CD4-positive, alpha-beta T cell (primary cell): ENCODE measurements at places on chromosomes 16 and 17. TPM values are rescaled to one million over a fixed set of nuclear protein-coding genes. Genes with fewer than 3 reads are reported as not detected.

DNA sequence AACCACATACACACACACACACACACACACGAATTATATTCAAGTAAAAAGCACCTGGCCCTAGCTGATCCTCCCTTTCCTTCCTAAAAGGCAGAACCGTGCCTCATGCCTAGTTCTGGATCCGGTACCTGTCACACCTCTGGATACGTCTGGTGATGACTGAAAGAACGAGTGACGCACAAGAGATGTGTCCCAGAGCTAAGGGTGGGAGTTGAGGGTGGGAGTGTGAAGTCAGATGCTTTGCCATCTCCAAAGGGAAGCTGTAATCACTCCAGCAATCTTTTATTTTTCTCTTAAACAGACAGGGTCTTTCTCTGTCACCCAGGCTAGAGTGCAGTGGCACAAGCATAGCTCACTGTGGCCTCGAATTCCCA lies 26.5 kb upstream of the GSG1L start:
- H3K27me3 ChIP-seq, result no peaks in the 10 kb centered on the region
- H3K4me1 ChIP-seq, result no peaks in the 10 kb centered on the region
- H3K4me3 ChIP-seq, result no peak overlapping the region
- H3K36me3 ChIP-seq, result peaks cover 6% of the 10 kb centered on the region
- H3K27ac ChIP-seq, result no peak overlapping the region
- no peak for DNase-seq

GRCh38 chr17:34902831-34903547 lies 58.3 kb downstream of the CCT6B start:
- no peak for DNase-seq
- H3K4me1 ChIP-seq, result no peaks in the 10 kb centered on the region

GRCh38 chr17:78940708-78941107 lies 15.5 kb upstream of the TIMP2 start:
- no peaks in the 10 kb centered on the region for H3K27me3 ChIP-seq
- no peaks in the 10 kb centered on the region for H3K36me3 ChIP-seq
- H3K27ac ChIP-seq, result no peak overlapping the region

- DNase-seq, result no peak
- no peaks in the 10 kb centered on the region for H3K36me3 ChIP-seq
- H3K4me3 ChIP-seq, result no peak overlapping the region
- H3K4me1 ChIP-seq, result peaks cover 49% of the 10 kb centered on the region
- H3K27me3 ChIP-seq, result no peaks in the 10 kb centered on the region
Measured at GRCh38 chr16:66878067-66878466, 2.2 kb upstream of the PDP2 start.

- H3K27ac ChIP-seq, result no peak overlapping the region
- DNase-seq, result no peak
- no peaks in the 10 kb centered on the region for H3K27me3 ChIP-seq
Measured at GRCh38 chr16:81710596-81710995, 68.5 kb upstream of the PLCG2 start.

- no peak overlapping the region for H3K4me3 ChIP-seq
- no peaks in the 10 kb centered on the region for H3K27me3 ChIP-seq
- peaks cover 5% of the 10 kb centered on the region for H3K36me3 ChIP-seq
- peaks cover 20% of the 10 kb centered on the region for H3K4me1 ChIP-seq
- H3K27ac ChIP-seq, result no peak overlapping the region
Measured at GRCh38 chr17:80724775-80725266, 180.2 kb downstream of the RPTOR start.

GRCh38 chr17:29572691-29573557 lies 4.4 kb downstream of the TP53I13 start:
- H3K4me3 ChIP-seq, result no peak overlapping the region
- peak; percentile 40 for DNase-seq
- peaks cover 51% of the 10 kb centered on the region for H3K36me3 ChIP-seq
- peaks cover 25% of the 10 kb centered on the region for H3K4me1 ChIP-seq

GRCh38 chr17:43308999-43309398 lies 75.2 kb upstream of the RNU2-1 start:
- no peaks in the 10 kb centered on the region for H3K27me3 ChIP-seq
- no peaks in the 10 kb centered on the region for H3K36me3 ChIP-seq
- no peak overlapping the region for H3K27ac ChIP-seq
- H3K4me3 ChIP-seq, result no peak overlapping the region

DNA sequence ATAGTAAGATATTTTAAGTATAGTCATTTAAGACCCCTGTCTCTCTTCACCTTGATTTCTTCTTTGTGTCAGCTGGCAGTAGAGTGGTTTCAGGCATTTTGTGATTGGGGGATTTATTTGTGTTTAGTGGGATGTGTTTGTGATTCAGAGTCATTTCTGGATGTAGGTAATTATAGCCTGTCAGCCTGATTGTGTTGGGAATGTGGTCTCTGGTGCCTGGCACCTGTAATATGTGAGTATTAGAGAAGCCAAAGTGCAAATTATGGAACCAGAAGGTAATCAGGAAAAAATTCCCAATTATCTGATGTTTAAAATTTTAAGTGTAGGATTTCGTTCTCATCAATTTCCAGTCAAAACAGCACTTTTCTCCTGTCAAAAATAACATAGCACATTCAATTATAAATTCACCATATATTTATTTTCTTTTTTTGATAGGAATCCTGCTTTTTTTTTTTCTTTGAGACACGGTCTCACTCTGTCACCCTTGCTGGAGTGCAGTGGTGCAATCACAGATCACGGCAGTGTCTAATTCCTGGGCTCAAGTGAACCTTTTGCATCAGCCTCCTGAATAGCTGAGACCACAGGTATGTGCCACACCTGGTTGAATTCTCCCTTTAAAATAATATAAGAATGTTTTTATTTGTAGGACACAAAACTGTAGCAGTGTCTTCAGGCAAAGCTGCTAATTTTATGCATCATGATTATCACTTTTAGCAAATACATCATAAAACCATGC lies 42.7 kb downstream of the ATF7IP2 start:
- no peaks in the 10 kb centered on the region for H3K4me1 ChIP-seq
- DNase-seq, result no peak
- no peak overlapping the region for H3K4me3 ChIP-seq
- H3K27me3 ChIP-seq, result no peaks in the 10 kb centered on the region
- peaks cover 35% of the 10 kb centered on the region for H3K36me3 ChIP-seq

- no peak overlapping the region for H3K4me3 ChIP-seq
- H3K27me3 ChIP-seq, result no peaks in the 10 kb centered on the region
- H3K27ac ChIP-seq, result no peak overlapping the region
- no peak for DNase-seq
- peaks cover 25% of the 10 kb centered on the region for H3K4me1 ChIP-seq
Measured at GRCh38 chr17:68207651-68208253, 40.1 kb upstream of the AMZ2 start.

GRCh38 chr17:66526827-66527226 lies 224.4 kb downstream of the PRKCA start:
- no peaks in the 10 kb centered on the region for H3K27me3 ChIP-seq
- H3K4me1 ChIP-seq, result peaks cover 9% of the 10 kb centered on the region
- H3K4me3 ChIP-seq, result no peak overlapping the region
- H3K36me3 ChIP-seq, result peaks cover 6% of the 10 kb centered on the region
- no peak for DNase-seq

- no peaks in the 10 kb centered on the region for H3K36me3 ChIP-seq
- no peak overlapping the region for H3K4me3 ChIP-seq
- peak; percentile 3 for DNase-seq
- H3K27me3 ChIP-seq, result no peaks in the 10 kb centered on the region
Measured at GRCh38 chr17:70072546-70073309, 2.3 kb upstream of the KCNJ16 start.

DNA sequence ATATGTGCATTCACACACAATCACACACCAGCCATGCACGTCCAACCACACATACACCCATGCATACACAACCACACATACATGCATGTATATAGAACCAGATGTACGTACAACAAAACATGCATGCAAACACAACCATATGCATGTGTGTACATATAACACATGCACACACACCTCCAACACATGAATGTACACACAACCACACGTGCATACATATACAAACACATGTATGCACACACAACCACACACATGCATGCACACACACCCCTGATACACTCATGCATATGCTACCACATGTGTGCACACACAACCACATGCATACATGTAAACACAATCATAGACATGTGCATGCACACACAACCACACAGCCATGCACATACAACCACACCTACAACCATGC lies 52.0 kb upstream of the SDK2 start:
- H3K4me3 ChIP-seq, result no peak overlapping the region
- no peak for DNase-seq
- no peaks in the 10 kb centered on the region for H3K27me3 ChIP-seq
- no peaks in the 10 kb centered on the region for H3K4me1 ChIP-seq

DNA sequence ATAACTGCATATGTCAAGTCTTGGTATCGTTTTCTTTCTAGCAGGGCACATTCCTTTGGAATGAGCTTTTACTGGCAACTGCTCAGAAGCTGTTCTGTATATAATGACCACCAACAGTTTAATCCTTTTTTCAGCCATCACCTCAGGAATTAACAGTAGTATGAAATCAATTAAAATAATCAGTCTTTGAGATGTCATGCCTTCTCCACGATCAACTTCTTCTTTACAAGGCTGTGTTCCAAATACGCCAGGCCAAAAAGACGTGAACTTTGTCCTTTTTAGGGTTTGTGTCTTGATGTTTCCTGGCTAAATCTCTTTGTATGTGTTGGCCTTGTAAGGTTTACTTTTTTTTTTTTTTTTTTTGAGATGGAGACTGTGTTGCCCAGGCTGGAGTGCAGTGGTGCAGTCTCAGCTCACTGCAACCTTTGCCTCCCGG lies 54.9 kb downstream of the ABCC1 start:
- H3K36me3 ChIP-seq, result peaks cover 12% of the 10 kb centered on the region
- peaks cover 9% of the 10 kb centered on the region for H3K4me1 ChIP-seq
- no peaks in the 10 kb centered on the region for H3K27me3 ChIP-seq
- DNase-seq, result no peak

- H3K27me3 ChIP-seq, result no peaks in the 10 kb centered on the region
- peaks cover 28% of the 10 kb centered on the region for H3K4me1 ChIP-seq
- H3K4me3 ChIP-seq, result peak overlapping the region; percentile 51
- no peaks in the 10 kb centered on the region for H3K36me3 ChIP-seq
- DNase-seq, result peak; percentile 65
Measured at GRCh38 chr17:39617446-39618245, 9.1 kb upstream of the PPP1R1B start.

DNA sequence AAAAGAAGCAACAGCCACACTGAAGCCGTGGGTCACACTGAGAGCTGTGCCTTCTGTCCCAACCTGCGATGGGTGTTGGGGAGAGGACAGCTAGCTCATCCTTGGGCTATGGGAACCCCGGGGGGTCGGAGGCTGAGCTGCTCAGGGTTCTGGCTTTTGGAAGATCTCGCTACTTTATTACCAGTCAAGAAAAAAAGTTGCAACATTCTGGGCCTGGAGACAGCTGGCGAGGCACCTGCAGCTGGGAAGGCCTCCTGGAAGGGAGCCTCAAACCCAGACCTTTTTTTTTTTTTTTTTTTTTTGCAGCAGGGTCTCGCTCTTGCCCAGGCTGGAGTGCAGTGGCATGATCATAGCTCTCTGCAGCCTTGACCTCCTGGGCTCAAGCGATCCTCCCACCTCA lies 24.9 kb downstream of the TPSD1 start:
- H3K4me1 ChIP-seq, result no peaks in the 10 kb centered on the region
- H3K36me3 ChIP-seq, result no peaks in the 10 kb centered on the region
- no peak overlapping the region for H3K27ac ChIP-seq
- no peak for DNase-seq
- H3K27me3 ChIP-seq, result peaks cover 2% of the 10 kb centered on the region
- no peak overlapping the region for H3K4me3 ChIP-seq

DNA sequence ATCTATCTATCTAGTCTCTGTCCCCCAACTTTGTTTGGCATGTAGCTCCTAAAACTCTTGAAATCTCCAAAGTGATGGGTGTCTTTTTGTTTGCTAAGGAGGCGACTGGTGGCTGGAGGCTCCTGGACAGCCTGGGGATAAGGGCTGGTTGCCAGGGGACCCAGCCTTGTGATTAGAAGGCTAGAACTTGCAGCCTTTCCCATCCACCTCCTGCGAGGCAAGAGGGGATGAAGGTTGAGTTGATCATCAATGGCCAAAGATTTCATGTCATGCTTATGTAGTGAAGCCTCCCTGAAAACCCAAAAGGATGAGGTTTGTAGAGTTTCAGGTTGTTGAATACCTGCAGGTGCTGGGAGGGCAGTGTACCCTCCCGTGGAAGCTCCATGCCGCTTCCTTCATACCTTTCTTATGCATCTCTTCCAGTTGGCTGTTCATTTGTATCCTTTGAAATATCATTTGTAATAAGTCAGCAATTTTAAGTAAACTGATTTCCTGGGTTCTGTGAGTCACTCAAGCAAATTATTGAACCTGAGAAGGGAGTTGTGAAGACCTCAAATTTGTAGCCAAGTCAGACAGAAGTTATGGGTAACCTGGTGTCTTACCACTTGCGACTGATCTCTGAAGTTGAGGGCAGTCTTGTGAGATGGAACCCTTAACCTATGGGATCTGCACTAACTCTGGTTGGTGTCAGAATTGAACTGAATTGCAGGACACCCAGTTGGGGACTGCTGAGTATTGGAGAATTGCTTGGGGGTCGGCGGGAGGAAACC lies 202.4 kb downstream of the SEC14L1 start:
- H3K27ac ChIP-seq, result peak overlapping the region; percentile 64
- no peak overlapping the region for H3K4me3 ChIP-seq
- H3K27me3 ChIP-seq, result no peaks in the 10 kb centered on the region

- H3K36me3 ChIP-seq, result peaks cover 28% of the 10 kb centered on the region
- H3K27me3 ChIP-seq, result no peaks in the 10 kb centered on the region
- DNase-seq, result no peak
- no peak overlapping the region for H3K27ac ChIP-seq
Measured at GRCh38 chr16:89720551-89720812, 216 bp downstream of the VPS9D1 start.

DNA sequence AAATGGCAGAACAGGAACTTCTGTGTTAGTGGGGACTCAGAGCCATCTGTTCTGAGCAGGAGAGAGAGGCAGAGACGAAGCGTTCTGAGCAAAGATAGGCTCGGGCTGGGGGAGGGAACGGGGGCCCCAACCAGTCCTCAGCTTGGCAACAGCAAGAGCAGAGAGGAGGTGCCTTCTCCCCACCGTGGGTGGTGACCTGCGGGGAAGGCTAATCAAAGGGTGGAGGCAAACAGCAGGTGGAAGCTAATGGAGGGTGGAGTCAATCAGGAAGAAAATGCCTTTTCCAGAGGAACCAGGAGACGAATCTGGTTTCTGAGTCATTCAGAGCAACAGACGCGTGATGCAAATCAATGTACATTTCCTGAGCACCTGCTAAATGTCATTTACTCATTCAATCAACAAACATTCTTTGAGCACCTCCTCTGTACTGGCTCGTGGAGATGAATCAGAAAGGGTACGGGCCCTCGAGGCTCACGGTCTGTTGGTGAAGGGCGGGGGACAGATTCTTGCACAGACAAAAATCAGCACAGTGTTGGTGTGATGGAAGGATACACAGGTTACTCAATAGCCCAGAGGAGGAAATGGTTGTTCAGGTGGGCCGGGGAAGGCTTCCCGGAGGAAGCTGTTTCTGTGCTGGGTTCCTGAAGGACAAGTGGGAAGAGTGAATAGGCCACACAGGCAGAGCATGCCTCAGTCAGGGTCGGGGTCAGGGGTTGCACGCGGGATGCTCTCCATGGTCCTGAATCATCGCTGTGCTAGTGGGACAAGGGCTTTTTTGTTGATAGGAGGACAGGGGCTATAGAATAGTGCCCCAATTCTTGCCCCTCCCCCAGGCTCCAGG lies 5.7 kb upstream of the SPNS2 start:
- H3K27ac ChIP-seq, result no peak overlapping the region
- no peak overlapping the region for H3K4me3 ChIP-seq
- no peaks in the 10 kb centered on the region for H3K36me3 ChIP-seq
- DNase-seq, result peak; percentile 54
- no peaks in the 10 kb centered on the region for H3K27me3 ChIP-seq

GRCh38 chr17:74307984-74308773 lies 17.8 kb upstream of the KIF19 start:
- DNase-seq, result no peak
- H3K36me3 ChIP-seq, result no peaks in the 10 kb centered on the region
- peaks cover 6% of the 10 kb centered on the region for H3K4me1 ChIP-seq

Gene SMTNL2
- total RNA-seq, result not detected

Gene TRAF4
- total RNA-seq, result 411 TPM

Gene LGALS3BP
- total RNA-seq, result 38.8 TPM

Gene MYL4
- total RNA-seq, result not detected

Gene DCTN5
- total RNA-seq, result 47.8 TPM
